KG1 (cell line): ENCODE measurements at places on chromosomes 12 and 14.

DNA sequence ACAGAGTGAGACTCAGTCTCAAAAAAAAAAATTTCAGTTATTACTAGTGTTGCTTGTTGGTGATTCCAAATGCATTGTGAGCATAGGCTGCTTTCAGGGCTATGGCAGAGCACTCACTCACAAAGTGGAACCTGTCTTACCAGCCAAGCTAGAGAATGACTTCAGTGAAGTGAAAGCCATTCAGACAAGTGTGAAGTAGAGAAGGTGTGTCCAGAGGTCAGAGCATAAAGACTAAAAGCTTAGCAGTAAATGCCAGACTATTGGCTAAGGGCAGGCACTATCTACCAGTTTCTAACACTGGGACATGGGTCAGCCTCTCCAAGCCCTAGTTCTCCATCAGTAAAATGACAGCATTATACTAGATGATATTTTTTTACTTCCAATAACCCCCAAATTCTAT lies 12.7 kb downstream of the PPP1R36 start:
- DNase-seq = no peak

DNA sequence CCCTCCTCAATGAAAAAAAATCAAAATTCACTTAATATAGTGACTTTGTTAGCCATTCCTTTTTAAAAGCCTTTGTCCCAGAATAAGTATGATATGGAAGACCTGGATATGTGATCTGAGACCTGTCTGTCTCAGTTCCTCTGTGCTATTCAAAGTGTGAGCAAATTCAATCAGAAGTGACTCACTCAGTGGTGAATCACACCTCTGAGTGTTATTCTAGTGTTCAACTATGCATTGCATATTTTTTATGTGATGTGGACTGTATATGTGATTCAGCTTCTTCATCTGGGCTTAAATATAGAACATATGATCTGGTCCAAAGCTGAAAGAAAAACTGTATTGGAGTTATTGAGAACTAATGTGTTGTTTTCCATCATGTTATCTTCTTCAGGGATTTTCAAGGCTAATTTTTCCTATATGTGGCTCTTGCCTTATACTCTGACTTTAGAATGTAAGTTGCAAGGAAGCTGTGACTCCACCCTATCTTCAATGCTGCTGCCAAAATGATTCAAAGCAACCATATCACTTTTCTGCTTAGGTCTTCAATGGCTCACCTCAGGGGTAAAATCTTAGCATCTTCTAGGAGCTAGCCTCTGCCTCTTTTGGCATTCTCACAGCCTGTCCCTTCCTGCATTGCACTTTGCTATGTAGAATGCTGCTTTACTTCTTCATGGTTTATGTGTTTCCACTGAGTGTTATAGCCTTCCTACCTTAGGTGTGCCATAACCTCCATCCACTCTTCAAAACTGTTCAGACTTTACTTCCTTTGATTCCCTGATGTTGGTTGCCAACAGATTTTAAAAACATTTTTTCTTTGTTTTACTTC lies 169.8 kb downstream of the OTOGL start:
- DNase-seq = no peak

DNA sequence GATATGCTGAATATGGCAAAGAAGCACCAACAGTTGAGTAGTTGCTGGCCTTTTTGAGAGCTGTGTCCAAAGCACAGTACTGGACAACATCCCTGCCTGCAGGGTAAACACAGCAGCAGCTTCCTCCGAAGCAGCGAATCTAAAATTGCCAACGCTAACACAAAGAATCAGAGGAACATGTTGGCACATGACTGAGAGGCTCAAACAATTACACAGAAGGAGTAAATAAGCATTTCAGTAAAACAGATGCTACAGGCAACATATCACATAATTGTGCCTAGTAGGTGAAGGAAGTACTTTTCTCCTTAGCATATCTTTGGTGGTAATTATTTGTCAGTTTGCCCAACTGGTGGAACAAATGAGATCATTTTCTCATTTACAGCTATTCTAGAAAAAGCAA lies 52.1 kb downstream of the KICS2 start:
- no peak for DNase-seq

DNA sequence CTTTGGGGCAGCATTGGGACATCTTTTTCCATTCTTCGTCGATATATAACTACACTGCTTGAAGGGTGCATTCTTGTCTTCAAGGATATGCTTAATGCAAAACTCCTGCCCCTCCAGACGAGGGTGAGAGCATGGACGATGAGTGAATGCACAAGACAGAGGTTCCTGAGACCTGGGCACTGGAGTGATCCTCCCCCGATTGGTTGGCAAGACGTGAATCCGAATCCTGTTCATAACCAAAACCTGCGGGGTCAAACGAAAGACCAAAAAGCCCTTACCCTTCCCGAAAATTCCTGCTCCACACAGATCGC lies 684 bp downstream of the KANSL2 start:
- DNase-seq = no peak

DNA sequence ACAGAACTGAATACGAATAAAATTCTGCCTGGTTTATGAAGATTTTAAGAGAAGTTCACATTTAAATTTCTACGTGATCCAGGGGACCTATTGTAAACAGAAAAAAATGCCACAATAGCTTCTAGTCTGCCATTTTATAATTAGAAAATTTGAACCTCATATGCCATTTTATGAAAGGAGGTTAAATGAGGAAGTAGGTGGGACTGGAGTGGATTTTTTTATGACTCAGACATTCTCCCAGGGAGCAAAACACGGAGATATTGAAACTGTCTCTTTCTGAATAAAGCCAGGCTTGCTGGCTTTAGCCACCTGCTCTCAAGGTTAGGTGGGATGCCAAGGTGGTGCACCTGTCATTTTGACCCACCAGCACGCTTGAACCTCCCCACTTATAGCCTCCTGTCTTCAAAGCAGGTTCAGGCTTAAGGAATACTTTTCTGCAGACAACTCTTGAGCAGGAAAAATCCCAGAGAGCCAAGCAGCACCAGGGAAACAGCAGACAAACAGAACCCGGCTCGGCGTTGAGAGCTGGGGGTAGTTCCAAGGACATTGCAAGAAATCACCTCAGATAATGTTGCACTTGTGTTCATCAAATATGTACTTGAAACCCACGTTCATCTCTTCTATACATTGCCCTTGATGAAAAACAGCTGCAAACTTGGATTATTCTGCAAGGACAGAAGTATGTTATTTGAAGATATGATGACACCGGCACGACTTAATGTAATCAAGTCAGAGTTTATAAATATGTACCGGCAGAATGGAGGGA lies 203.7 kb downstream of the PPM1H start:
- no peak for DNase-seq

- no peak for DNase-seq
Observed at GRCh38 chr14:33962016-33962415, 11.1 kb upstream of the EGLN3 start.

DNA sequence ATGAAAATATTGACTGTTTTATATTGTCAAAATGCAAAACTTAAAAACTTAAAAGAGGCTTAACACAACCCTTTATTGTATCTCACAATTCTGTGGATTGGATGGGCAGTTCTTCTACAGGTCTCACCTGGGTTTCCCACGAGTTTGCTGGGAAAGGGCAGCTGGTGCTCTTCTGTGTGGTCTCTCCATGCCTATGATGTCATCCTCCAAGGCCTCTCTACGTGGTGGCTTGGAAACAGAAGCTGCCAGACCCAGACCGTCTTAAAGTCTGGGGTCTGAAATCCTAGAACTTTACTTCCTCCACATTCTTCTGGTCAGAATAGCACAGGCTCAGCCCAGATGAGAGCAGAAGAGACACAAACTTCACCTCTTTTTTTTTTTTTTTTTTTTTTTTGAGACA lies 36.5 kb upstream of the KICS2 start:
- DNase-seq = no peak
